ENCODE measurements at places on chromosomes 11 and 22. TPM values are rescaled to one million over a fixed set of nuclear protein-coding genes. Genes with fewer than 3 reads are reported as not detected.

The KRTAP5-10 gene
- not detected for polyA plus RNA-seq

The C11orf91 gene
- not detected for polyA plus RNA-seq

The EMID1 gene
- polyA plus RNA-seq = 30.2 TPM

The DEFB131B gene
- polyA plus RNA-seq = not detected

The OR5B21 gene
- polyA plus RNA-seq = not detected

The ALDH3B1 gene
- 10.5 TPM for polyA plus RNA-seq

The ARSA gene
- polyA plus RNA-seq = 31.6 TPM

The CDHR5 gene
- polyA plus RNA-seq = not detected

The FOLR2 gene
- polyA plus RNA-seq = 13.7 TPM

The OTOG gene
- polyA plus RNA-seq = 1.3 TPM

The OR51B4 gene
- polyA plus RNA-seq = not detected

The MYBPC3 gene
- not detected for polyA plus RNA-seq

The SNX15 gene
- 87.0 TPM for polyA plus RNA-seq

The FOLR3 gene
- polyA plus RNA-seq = not detected

The NOX4 gene
- 2.1 TPM for polyA plus RNA-seq

The CCDC73 gene
- polyA plus RNA-seq = not detected

The CNTF gene
- polyA plus RNA-seq = 1.1 TPM

The TP53I11 gene
- 75.8 TPM for polyA plus RNA-seq

The TIGD3 gene
- 7.1 TPM for polyA plus RNA-seq

The BARX2 gene
- 0.17 TPM for polyA plus RNA-seq

The CD3G gene
- polyA plus RNA-seq = not detected

The STK33 gene
- 8.6 TPM for polyA plus RNA-seq

The EIF4ENIF1 gene
- polyA plus RNA-seq = 21.9 TPM

The ZNF280B gene
- polyA plus RNA-seq = 1.8 TPM

The PIWIL4 gene
- polyA plus RNA-seq = 0.44 TPM

The CBX6 gene
- polyA plus RNA-seq = 64.4 TPM

The PRSS23 gene
- polyA plus RNA-seq = 16.3 TPM

The NRGN gene
- 643 TPM for polyA plus RNA-seq

The ANO3 gene
- 0.81 TPM for polyA plus RNA-seq

The CHRM4 gene
- polyA plus RNA-seq = 17.8 TPM

The TTC36 gene
- 0.46 TPM for polyA plus RNA-seq

The SLC6A5 gene
- not detected for polyA plus RNA-seq

The RAPSN gene
- 0.24 TPM for polyA plus RNA-seq

The PARVA gene
- polyA plus RNA-seq = 20.0 TPM

The BCO2 gene
- polyA plus RNA-seq = 0.80 TPM

The ADM gene
- polyA plus RNA-seq = 7.8 TPM
